ENCODE measurements at places on chromosomes 16 and 17.
A peak's percentile ranks its signal among the peaks of the same experiment; 100 is the strongest.

DNA sequence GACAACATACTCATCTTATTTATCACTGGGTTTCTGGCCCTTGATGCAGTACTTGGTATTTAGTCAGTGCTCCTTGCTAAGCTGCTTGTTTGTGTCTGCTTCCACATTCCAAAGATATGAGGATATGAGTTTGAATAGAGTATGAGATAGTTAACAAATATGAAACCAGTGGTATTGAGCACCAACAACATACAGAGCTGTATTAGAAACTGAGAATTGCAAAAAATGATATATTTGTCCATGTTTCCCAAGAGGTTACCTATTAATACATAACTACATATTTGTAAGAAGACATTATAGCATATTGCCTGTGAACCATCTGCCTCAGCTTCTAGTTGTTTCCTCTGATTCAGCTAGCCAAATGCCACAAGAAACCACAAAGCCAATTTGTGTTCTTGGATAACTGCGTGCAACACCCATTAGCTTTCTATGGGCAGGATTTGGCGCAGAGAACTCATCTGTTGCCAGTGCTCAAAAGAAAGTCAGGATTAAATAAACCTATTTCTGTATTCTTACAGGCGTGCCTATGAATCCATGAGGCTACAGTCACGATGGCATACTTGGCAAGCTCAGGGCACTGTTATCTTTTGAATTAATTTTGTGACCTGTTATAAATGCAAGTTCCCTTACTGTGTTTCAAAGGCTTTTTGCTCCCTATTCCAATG, 194.4 kb downstream of the MAP2K6 start:
- DNase-seq = no peak

DNA sequence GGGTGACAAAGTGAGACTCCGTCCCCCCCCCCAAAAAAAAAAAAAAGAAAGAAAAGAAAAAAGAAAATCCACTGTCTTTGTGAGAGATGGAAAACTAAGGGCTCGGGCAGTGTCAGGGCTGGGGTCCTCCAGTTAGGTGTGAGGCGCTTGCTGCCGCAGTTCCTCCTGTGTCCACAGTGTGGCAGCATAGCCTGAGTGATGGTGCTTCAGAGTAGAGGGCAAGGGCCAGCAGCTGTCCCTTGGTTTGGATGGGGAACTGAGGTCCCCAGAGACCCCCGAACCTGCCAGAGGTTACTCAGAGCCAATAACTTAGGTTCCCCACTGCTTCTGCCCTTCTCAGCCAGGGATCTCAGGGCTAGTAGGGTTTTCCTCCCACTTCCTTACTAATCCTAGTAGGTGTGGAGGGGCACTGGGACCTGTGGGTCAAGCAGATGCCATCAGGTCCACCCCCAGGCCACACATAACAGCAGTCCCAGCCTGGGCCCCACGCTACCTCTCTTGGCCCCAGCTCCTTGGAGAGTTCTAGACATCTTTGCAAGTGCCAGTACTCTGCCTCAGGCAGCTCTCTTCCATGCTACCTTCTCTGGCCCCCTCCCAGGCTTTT, 7.9 kb upstream of the LLGL1 start:
- peak; percentile 70 for DNase-seq

GRCh38 chr17:41810659-41811548, 845 bp downstream of the P3H4 start:
- DNase-seq = peak; percentile 45

DNA sequence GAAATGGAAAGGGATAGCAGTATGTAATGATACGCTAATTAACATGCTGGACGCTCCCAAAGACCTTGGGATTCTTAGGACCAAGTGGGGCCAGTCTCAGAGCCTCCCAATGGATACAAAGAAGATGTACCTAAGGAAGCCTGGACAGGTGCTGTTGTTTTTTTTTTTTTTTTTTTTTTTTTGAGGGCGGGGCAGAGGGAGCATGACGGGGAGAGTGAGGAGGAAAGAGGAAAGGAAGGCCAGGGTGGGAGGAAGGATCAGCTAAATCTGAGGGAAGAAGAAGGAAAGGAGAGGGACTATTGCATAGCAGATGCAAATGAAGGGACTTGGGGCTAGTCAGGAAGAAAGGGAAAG, 2.5 kb downstream of the VAMP2 start:
- no peak for DNase-seq

DNA sequence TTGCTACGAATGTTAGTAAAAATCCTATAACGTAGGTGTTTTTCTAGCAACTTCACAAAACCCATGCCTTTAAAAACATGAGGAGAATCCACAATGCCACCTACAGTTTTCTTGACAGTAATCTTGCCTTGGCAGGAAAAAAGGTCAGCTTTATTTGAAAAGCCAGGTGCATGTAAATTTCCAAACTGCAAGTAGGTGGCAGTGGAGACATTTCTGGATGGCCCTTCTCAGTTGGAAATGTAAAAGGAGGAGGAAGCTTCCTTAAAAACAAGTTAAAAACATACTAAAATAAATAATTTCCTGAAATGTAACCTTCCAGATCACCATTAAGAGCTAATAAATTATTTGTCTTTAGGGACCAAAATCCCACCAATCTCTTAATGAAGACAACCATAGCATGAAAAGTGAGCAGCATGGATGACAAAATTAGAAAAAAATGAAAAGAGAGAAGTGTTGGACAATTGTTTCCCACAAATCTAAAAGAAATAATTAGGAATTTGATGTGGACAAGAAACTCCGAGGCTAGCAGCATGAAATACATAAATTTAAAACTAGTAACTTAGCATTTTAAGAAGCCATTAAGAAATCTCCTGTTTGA, 152.2 kb downstream of the SNX11 start:
- peak; percentile 87 for DNase-seq

GRCh38 chr16:88406096-88407041, 23.6 kb downstream of the ZNF469 start:
- no peak for DNase-seq

- DNase-seq = no peak
Measured at GRCh38 chr17:81086789-81087551, 52.0 kb downstream of the BAIAP2 start.

- DNase-seq = peak; percentile 82
Measured at GRCh38 chr17:11644265-11645212, 46.3 kb downstream of the DNAH9 start.

DNA sequence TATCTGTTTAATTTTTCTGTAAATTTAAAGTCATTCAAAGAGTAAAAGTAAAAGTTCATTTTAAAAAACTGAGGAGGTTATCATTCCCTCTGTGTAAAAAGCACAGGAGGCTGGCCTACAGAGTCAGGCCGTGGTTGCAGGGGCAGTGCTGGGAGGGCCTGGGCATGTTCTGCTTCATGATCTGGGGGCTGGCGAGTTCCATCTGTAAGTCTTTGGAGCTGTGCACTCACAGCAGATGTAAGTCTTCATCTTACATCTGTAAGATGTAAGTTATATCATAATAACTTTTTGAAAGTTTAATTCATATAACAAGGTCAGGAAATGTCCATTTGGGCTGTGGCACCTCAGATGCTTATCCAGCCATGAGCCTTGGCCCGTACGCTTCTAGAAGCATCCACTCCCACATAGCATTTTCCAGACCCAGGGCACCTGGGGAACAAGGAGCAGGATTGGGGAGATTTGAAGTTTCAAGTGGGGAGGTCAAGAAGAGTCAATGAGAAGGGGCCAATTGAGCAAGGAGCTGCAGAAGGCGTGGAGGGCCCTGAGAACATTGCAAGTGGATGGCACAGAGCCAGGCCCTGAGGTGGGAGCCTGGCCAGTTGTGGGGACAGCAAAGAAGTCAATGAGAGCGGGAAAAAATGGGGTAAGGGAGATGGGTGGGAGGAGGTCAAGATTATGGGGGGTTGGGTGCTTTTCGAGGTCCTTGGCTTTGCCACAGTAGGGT, 54.1 kb downstream of the TNFRSF13B start:
- no peak for DNase-seq

DNA sequence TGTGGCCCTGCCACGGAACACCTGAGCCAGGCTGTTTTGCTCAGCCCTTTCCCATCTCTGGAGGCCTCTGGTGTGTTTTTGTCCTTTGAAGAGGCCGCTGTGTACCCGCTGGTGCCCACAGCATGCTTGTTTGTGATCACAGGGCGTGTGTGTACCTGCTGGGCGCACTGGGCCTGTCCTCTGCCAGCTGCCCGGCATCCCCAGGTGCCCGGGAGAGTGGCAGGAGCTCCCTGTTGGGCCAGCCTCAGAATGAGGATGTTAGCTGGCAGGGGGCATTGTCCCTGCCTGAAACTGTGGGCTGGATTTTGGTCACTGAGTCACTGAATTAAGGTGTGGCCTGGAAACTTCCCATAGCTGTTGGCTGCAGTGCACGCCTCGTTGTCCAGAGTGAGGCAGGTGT, 31.1 kb downstream of the BAIAP2 start:
- DNase-seq = no peak

DNA sequence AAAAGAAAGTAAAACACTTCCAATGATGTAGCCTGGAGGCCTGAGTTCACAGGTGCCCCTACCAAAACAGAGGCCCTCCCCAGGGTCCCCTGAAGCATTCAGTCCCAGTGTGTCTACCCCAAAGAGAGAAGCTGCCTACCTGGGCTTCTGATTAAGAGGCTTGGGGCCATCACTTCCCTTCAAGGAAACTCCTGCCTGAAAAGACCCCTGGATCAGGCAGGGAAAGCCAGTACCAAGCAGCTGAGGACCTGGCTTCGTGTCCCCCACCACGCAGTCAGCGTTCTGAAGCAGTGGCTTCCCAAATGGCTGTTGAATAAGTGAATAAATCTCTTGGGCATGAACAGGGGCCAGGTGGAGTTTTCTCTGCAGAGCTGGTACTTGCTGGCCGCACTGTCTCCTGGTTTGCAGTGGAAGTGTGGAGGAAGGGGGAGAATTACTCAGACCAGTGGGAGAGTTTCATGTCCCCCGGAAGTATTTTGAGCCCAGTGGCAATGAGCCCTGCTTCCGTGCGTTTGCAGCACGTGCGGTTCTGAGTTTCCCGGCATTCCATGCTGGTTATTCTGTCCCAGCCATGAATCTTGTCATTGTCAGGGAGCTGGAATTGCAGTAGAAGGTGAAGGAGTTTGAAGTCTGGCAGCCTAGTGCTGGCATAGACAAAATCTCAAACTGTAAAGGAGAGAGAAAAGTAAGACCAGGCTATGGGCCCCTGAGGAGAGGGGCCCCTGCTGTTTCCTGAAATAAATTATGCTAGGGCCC, 27.0 kb downstream of the RMI2 start:
- no peak for DNase-seq

GRCh38 chr17:78027121-78027520, 68.6 kb downstream of the TNRC6C start:
- DNase-seq = no peak

GRCh38 chr17:14393723-14394122, 92.8 kb downstream of the HS3ST3B1 start:
- DNase-seq = no peak
